ENCODE measurements at places on chromosomes 2 and 18.

- DNase-seq: no peak
Measured at GRCh38 chr18:24968238-24968775, 383.7 kb downstream of the ZNF521 start.

DNA sequence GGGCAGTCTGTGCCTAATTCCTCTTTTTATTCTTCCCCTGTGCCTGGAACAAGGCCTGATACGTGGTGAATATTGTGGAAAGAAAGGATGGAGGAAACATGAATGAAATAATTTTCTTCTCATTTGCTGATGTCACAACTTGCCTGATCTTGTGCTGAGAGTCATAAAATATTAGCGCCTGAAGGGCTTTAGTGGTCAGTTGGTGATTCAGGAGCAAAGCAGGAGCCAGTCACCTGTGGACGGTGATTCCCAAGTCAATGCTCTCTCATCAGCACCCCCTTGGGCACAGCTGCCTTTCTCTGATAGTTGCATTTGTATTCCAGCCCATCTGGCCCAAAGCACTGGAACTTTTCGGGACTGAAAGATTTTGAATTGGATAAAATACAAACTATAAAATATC, 502.6 kb upstream of the RAB12 start:
- no peak for DNase-seq

DNA sequence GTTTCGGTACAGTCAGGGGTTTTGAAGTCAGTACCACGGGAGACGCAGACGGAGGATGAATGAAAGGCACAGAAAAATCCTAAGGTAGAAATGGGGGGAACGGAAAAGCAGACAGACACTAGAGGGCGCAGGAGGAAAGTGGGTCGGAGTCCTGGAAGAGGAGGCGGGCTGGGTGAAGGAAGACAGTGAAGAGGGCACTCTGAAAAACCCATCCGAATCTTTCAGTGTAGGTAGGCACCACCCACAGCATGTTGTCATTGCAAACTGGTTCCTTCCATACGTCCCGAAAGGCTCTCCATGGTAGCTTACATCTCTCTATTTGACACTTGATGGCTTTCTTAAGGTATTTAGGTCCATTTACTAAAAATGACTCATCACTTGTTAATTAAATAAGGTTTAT, 18.5 kb upstream of the ZNF236 start:
- DNase-seq: no peak

GRCh38 chr2:240305369-240305962, 130.0 kb upstream of the GPC1 start:
- no peak for DNase-seq

GRCh38 chr2:51758081-51758480, 726.1 kb upstream of the NRXN1 start:
- no peak for DNase-seq

GRCh38 chr2:22694300-22694699, 690.7 kb upstream of the KLHL29 start:
- DNase-seq: no peak

DNA sequence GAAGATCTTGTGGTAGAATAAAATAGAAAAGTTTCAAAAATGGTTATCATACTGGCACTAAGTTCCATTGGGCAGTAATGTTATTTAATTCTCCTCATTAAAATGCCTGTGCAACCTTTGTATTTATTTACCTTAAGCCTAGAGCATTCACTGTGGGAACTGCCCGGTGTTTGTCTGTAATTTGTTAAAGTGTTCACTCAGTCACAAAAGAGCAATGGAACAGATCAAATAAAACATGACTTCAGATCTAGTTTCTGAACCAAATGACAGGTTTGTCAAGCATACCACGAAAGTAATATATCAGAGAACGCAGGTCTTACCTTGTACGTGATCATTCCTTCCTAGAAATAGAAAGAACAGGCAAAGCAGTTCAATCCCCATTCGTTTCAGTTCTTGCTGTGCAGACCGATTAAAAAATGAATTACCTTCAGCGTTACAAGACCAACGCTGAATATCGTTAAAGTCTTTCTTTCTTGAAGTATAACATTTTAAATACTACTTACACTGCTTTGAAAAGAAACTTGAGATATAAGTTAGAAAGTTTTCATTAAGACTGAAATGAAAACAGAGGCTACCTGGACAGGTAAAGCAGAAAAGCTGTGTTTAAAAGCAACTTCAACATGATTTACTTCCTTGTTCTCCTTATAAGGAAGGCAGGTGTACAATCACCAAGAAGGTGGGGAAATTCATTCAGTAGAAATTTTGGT, at the start of gene ITGB6:
Gene ITGB6, minus strand, starts transcription at position 590 of the 707 bp plus-strand sequence. Its CDS starts 209 bp downstream, at position 381.
- DNase-seq: no peak

GRCh38 chr2:2901384-2902345, 476.0 kb downstream of the EIPR1 start:
- no peak for DNase-seq

- no peak for DNase-seq
Measured at GRCh38 chr2:20025065-20025786, 12.8 kb upstream of the MATN3 start.

GRCh38 chr18:12637901-12638643, 19.8 kb downstream of the SPIRE1 start:
- no peak for DNase-seq

DNA sequence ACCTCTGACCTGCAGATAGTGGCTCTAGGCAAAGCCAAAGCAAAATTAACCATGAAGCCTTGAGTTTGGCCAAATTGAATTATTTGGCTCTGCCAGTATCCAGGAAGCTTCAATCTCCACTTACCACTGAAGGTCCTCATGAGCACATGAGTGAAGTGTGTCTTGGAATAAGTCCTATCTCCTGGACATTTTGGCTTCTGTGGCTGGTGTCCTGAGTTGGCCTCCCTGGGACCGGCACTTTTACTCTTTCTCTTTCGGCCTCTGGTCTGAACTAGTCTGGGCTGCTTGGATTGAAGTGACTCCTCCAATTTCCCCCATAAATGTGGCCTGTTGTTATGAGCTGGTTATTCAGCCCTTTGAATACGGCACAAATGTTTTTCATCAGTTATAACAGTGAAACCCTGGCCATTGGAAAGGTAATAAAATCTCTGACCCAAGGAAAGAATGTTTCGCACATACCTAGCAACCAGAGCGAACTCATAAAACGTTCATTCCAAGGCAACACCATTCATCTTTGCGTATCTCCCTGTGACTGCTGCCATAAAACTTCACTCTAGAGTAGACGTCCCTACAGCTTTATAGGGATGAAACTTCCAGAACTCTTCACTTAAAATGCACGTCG, 216.4 kb downstream of the LPIN1 start:
- DNase-seq: no peak

DNA sequence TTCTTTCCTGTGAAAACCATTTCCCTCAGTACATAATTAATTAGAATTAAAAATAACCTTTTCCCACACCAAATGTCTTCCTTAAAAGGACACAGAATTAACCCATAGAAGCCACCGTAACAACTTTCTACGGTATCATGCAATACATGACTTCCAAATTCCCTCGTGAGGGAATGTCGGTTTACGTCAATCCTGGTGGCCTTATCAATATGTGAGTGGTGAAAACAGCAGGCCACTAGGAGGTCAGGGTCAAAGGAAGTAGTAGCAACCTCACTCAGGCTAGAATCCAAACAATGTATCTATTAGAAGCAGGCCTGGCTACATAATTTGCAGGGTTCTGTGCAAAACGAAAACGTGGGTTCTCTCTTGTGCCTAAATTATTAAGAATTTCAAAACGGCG, 112.2 kb downstream of the GAREM1 start:
- DNase-seq: no peak

DNA sequence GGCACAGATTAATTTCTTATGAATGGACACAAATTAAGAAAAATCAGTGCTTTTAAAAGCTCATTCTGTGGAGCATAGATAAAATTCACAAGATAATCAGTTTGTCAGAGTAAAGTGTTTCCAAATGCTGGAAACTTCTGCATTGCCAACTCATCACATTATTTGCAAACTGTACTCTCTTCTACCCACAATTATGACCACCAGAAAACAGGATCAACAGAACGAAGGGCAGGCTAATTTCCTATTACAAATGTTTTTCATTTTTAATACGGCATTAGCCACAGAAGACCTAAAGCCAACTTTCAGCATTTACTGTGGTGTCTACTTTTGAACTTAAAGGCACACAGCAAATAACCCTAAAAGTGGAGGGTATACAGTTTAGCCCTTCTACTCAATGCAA, 6.0 kb downstream of the IRS1 start:
- DNase-seq: no peak

- DNase-seq: no peak
Measured at GRCh38 chr2:53467467-53468180, 300.0 kb upstream of the CHAC2 start.

- DNase-seq: peak; percentile 81
Measured at GRCh38 chr2:223815884-223816570, 21.4 kb downstream of the AP1S3 start.

DNA sequence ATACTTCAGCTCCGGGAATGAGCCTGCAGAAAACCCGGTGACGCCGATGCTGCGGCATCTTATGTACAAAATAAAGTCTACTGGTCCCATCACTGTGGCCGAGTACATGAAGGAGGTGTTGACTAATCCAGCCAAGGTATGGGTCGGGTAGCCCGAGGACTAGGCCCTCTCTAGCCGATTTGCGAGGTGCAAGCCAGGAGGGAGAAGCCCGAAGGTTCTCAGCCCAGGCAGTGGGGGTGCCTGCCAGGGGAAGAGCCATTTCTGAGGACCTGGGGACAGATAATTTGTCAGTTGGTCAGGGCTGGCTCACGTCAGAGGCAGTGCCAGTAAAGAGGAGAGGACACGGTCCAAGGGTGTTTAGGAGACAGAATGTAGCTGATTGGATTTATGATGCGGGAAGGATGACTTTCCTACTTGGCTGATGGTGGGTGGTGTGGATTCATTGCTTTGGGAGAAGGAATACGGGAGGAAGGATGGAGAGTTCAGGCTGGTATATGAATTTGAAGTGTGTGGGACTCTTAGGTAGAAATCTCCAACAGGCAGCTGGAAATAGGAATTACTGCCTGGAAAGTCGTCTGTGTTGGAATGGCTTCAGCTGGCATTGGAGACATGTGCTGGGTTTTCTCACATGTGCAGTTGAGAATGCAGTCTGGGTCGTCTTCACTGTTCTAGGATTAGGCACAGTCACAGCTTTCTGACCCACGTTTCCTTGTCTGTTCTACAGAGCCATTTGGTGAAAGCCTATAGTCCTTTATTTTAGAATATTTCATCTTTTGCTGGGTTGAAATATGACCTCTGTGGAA, 874 bp downstream of the NDUFAF7 start:
- no peak for DNase-seq

- peak; percentile 83 for DNase-seq
Measured at GRCh38 chr2:219687882-219688559, 60.6 kb downstream of the SLC4A3 start.

GRCh38 chr18:59671551-59671950, 25.7 kb downstream of the CCBE1 start:
- DNase-seq: no peak

- no peak for DNase-seq
Measured at GRCh38 chr2:15460112-15460620, 101.0 kb downstream of the NBAS start.

- DNase-seq: no peak
Measured at GRCh38 chr2:180374502-180375281, 367.6 kb upstream of the CWC22 start.

- DNase-seq: no peak
Measured at GRCh38 chr2:45942237-45942738, 290.8 kb downstream of the PRKCE start.

DNA sequence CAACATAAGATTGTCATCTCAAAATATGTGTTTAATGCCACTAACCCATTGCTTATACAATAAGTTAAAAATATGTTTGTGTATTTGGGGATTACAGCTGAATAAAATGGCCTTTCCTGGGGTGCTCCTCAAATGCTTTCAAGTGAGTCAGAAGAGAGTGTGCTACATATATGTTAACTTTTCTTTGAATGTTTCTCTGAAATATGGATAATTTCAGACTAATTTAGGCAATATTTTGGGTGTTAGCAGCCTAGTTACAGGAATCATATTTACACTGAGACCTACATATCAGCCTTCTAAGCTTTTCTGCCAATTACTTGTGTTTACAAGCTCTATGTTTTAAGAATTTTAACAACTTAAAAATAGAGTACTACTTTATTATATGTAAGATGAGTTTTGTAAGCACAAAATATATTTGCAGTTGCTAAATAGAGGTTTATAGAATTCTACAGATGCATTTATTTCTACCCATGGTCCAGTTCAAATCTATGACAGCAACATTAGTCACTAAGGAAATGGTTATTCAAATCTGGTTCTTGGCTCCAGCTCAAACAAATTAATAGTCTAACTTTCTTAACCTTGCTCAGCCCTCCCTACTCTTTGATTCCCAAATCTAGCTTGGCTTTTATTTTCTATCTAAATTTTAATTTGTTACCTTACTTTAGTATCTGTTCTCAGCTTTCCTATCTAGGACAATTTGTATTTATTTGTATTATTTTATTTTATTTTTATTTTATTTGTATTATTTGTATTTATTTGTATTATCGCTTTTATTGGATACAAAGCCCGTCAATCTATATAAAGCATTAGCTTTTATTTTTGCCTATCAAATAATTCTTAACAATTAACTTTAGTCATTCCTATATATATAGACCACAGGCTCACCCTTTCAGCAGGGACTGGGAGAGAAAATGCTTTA, 48.9 kb downstream of the FSIP2 start:
- DNase-seq: no peak

DNA sequence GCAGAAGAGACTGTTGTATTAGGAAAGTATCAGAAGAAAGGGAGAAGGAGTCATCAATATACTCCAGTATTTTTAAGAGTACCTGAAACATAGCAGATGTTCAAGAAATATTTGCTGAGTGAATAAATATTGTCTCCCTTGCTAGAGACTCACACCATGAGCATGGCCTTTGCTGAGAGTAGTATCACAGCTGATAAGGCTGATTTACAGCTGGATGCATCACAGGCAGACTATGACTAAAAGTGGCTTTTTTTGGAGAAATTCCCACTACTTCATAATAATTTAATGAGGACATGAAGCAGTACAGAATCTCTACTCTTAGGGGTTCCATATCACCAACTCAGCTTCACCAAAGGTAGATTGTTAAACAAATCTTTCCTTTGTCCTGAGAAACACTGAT, 373.3 kb downstream of the RBM43 start:
- DNase-seq: no peak

All from HCT116 (cell line).